HFFc6 (cell line): ENCODE measurements at places on chromosomes 4 and X. TPM values are rescaled to one million over a fixed set of nuclear protein-coding genes. Genes with fewer than 3 reads are reported as not detected.

The TSPAN7 gene
- total RNA-seq = not detected in 3 replicates

GRCh38 chr4:9947168-9948062 lies 73.9 kb downstream of the SLC2A9 start:
- H3K4me1 ChIP-seq = no peaks in the 10 kb centered on the region; the same call in 1 of the 2 replicates
- peaks cover 2% of the 10 kb centered on the region for H3K27me3 ChIP-seq
- H3K4me3 ChIP-seq = no peak overlapping the region
- no peak for DNase-seq

GRCh38 chrX:136376713-136377112 lies 76.0 kb downstream of the ADGRG4 start:
- DNase-seq = no peak
- peaks cover 1% of the 10 kb centered on the region for H3K27me3 ChIP-seq
- H3K36me3 ChIP-seq = no peaks in the 10 kb centered on the region
- no peak overlapping the region for H3K4me3 ChIP-seq
- H3K27ac ChIP-seq = no peak overlapping the region

GRCh38 chrX:33126469-33126868 lies 84.9 kb downstream of the DMD start:
- H3K36me3 ChIP-seq = no peaks in the 10 kb centered on the region
- no peak overlapping the region for H3K4me3 ChIP-seq
- no peak for DNase-seq
- H3K27me3 ChIP-seq = no peaks in the 10 kb centered on the region

DNA sequence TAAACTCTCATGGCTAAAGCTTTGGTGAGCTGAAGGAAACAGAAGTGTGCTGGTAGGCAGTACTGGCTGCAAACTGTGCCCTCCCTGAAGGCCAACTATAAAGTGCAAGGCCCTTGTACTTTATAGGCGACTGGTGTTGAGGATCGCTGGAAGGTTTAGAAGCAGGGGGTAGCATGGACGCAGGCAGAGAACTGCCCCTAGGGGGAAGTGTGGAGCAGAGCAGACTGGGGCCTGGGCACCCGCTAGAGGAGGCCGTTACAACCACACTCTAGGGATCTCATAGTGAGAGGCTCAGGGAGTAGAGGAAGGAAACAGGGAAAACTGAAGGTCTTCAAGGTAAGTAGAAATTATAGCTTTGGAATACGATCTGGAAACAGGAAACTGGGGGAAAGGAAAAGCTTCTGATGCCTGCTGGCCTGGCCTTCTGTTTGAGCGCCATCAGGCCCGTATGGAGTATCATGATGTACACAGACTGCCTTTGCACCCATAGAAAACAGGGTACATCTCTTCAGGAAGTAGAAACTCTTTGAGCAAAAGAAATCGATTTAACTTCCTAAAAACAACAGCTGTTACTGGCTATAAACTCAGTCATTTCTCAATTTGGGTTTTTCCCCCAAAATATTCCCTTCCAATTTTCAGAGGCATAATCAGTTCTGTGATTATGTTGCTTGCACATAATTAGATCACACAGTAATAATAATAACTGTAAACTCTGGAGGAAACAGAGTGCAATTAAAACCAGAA lies 23.9 kb upstream of the TMSB4X start:
- H3K27ac ChIP-seq = peak overlapping the region; percentile 94
- H3K4me3 ChIP-seq = no peak overlapping the region; the same call in 1 of the 2 replicates
- peaks cover 52% of the 10 kb centered on the region for H3K4me1 ChIP-seq

GRCh38 chr4:158544141-158544540 lies 22.5 kb downstream of the RXFP1 start:
- no peak for DNase-seq
- H3K27ac ChIP-seq = no peak overlapping the region
- H3K36me3 ChIP-seq = no peaks in the 10 kb centered on the region
- peaks cover 9% of the 10 kb centered on the region for H3K4me1 ChIP-seq
- peaks cover 7% of the 10 kb centered on the region for H3K27me3 ChIP-seq

DNA sequence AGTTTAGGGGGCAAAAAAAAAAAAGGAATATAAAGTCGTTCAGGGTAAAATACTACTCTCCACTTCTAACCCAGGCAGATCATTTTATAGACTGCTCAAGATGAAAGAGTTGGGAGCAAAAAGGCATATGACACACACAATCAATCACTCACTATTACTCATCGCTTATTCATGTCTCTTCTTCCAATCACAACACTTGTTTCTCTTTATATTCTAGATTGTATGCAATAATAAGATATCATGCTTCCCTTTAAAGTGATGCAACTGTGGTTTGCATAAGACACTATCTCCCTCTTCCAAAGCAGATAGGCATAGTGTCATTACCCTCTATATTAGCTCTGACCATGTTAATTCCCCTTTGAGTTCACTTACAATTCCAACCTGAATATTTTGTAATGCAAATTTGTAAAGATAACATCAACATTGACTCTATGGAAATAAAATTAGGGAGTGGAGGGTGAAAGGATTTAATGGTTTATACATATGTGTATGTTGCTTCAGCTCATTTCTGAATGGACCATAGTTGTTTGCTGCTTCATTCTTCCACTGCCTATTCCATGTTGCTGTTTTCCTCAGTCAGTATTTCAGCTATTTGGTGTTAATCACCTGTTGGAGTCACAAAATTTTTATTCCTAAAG lies 154.9 kb upstream of the EPHA5 start:
- H3K27ac ChIP-seq = no peak overlapping the region
- DNase-seq = no peak
- no peaks in the 10 kb centered on the region for H3K36me3 ChIP-seq
- no peaks in the 10 kb centered on the region for H3K27me3 ChIP-seq
- no peak overlapping the region for H3K4me3 ChIP-seq
- H3K4me1 ChIP-seq = no peaks in the 10 kb centered on the region

DNA sequence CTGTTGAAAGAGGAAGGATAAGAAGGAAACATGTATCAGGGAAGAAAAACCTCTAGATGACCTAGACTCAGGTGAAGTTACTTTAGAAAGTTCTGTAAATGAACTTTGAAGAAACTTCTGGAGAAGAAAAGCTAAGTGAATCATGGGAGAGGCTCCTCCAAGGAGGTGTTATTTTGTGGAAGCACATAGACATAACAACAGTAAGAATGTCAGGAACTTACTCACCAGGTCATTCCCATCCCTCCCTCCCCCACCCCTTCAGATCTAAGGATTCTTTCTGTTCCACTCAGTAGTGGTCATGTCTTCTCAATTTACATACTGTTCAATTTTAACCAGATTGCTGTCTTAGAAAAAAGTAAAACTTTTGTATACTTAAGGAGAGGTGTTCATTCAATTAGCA lies 310.5 kb upstream of the DDX53 start:
- H3K27me3 ChIP-seq = peaks cover 2% of the 10 kb centered on the region
- H3K4me3 ChIP-seq = no peak overlapping the region
- H3K4me1 ChIP-seq = peaks cover 28% of the 10 kb centered on the region
- peak overlapping the region; percentile 27; the same call in 1 of the 2 replicates for H3K27ac ChIP-seq

DNA sequence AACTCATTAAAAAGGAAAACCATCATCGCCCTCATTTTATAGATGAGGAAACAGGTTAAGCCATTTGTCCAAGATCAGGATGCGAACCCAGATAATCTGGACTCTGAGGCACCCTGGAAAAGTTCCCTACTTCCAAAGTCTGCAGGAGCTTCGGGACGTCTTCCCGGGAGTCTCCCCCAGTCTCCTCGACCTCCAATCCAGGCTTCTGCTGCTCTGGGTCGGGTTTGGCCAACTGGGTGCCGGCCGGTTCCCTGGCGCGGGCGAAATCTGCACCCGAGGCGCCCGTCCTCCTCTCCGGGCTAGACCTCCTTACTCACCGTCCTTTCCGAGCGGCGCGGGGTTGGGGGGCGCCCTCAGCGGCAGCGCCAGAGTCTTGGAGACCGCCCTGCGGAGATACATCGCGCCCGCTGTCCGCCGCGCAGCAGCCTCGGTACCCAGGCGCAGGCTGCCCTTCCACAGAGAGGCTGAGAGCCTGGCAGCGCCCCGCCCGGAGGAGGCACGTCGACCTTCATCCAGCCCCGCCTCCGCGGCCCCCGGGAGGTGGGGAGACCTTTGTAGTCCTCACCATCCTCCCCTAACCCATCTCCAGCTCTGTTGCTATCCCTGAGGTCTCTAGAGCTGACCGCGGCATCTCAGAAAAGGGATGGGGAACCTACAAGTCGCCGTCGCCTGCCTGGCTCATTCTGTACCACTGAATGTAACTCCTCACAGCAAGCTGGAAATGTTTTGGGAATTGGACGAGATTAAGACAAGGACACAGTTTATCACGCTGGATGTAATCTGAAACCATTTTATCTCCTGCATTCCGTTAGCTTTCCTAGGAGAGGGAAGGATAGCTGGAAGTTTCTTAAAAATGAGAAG lies at the start of gene MGARP:
TSS of gene MGARP (minus strand) at position 466 of the 861 bp plus-strand sequence. CDS start at position 399, 67 bp downstream.
- no peaks in the 10 kb centered on the region for H3K27me3 ChIP-seq
- H3K36me3 ChIP-seq = peaks cover 14% of the 10 kb centered on the region
- peaks cover 53% of the 10 kb centered on the region for H3K4me1 ChIP-seq

DNA sequence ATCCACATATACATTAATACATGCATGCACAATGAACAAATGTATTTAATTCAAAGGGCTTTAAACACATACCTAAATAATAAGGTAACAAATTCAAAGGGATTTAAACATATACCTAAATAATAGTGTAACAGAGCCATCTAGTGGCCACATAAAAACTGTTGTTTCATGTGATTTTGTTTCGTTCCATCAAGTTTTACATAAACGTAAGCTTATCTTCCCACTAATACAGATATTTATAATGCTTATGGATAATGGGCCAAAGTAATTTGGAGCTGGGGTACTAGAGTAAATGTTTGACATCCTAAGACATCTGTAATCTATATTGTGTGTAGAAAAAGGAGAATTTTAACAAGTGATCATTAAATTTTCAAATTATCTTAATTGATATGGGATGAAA lies 82.3 kb downstream of the PRSS12 start:
- H3K36me3 ChIP-seq = no peaks in the 10 kb centered on the region; the same call in 1 of the 2 replicates
- H3K4me3 ChIP-seq = no peak overlapping the region
- no peak overlapping the region for H3K27ac ChIP-seq
- peaks cover 2% of the 10 kb centered on the region for H3K4me1 ChIP-seq

GRCh38 chrX:153061732-153062131 lies 5.5 kb downstream of the PNMA3 start:
- no peak overlapping the region; the same call in 1 of the 2 replicates for H3K27ac ChIP-seq
- no peaks in the 10 kb centered on the region for H3K36me3 ChIP-seq
- H3K4me1 ChIP-seq = peaks cover 23% of the 10 kb centered on the region
- H3K27me3 ChIP-seq = peaks cover 13% of the 10 kb centered on the region
- peak; percentile 65 for DNase-seq
- no peak overlapping the region; the same call in 1 of the 2 replicates for H3K4me3 ChIP-seq

DNA sequence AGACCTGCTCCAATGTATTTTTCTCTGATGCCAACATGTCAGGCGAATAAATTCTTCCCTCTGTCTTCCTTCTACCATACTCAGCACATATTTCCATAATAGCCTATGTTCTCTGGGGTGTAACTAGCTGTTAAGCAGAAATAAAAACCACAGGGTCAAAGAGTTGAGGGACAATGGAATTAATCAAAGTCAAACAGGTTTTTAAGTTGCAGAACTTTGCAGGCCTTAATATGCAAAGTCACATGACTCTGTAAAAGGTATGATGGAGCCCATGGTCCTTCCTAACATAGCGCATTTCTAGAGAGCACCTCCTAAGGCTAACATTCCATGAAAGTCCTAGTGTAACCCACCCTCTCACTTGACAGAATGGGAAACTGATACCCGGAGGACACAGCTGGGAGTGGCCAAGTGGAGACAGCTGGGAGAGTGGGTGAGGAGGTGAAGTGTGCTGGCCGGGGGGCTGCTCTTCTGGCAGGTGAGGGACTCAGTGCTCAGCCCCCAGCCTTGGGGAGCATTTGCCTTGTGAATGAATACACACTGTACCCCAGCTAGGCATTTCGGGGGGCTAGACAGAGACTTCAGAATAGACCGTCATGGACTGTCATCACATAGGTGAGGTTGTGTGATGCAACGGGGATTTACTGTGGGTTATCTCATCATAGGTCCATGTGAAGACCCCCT lies 8.4 kb upstream of the SORCS2 start:
- DNase-seq = no peak
- H3K36me3 ChIP-seq = peaks cover 8% of the 10 kb centered on the region
- no peaks in the 10 kb centered on the region for H3K4me1 ChIP-seq
- H3K27me3 ChIP-seq = peaks cover 22% of the 10 kb centered on the region

DNA sequence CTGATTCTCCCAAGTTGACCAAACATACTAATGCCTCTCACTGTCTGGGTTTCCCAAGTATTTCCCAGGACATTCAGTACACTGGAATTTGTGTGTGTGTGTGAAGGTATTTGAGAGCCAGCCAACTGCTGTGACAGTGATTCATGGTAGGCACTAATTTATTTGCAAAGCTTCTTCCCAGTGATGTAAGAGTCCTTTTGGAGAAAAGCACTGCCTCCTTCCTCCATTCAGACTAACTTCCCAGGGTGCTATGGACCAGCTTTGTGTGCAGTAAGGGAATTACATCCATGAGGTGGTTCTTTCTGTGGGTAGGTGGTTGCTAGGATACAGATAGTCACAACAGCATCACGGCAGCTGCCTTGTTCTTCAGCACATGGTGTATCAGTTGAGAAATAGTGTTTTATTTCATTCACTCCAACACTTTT lies 8.7 kb downstream of the EGF start:
- no peaks in the 10 kb centered on the region for H3K36me3 ChIP-seq
- peak; percentile 98 for DNase-seq
- H3K4me1 ChIP-seq = peaks cover 30% of the 10 kb centered on the region
- H3K27me3 ChIP-seq = no peaks in the 10 kb centered on the region; the same call in 1 of the 2 replicates
- no peak overlapping the region for H3K4me3 ChIP-seq

- DNase-seq = no peak
- H3K4me3 ChIP-seq = no peak overlapping the region
- peaks cover 27% of the 10 kb centered on the region for H3K4me1 ChIP-seq
- H3K27ac ChIP-seq = no peak overlapping the region
Measured at GRCh38 chr4:26715636-26716242, 131.9 kb downstream of the TBC1D19 start.

DNA sequence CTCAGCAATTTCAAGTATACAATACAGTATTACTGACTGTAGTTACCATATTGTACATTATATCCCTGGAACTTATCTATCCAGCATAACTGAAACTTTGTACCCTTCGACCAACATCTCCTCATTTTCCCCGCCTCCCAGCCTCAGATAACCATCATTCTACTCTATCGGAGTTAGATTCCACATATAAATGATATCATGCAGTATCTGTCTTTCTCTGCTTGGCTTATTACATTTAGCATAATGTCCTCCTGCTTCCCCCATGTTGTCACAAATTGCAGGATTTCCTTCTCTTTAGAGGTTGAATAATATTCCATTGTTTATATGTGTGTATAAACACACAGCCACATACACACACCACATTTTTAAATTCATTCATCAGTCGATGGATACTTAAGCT lies 218.1 kb downstream of the MAML3 start:
- H3K4me3 ChIP-seq = no peak overlapping the region
- H3K36me3 ChIP-seq = no peaks in the 10 kb centered on the region
- no peaks in the 10 kb centered on the region for H3K27me3 ChIP-seq
- no peak for DNase-seq
- no peaks in the 10 kb centered on the region for H3K4me1 ChIP-seq
